ENCODE measurements at places on chromosomes 6 and 20.
A peak's percentile ranks its signal among the peaks of the same experiment; 100 is the strongest.

GRCh38 chr6:144816936-144817335 lies 531.8 kb downstream of the UTRN start:
- DNase-seq: no peak

- no peak for DNase-seq
Measured at GRCh38 chr6:56516003-56516402, 126.7 kb downstream of the DST start.

DNA sequence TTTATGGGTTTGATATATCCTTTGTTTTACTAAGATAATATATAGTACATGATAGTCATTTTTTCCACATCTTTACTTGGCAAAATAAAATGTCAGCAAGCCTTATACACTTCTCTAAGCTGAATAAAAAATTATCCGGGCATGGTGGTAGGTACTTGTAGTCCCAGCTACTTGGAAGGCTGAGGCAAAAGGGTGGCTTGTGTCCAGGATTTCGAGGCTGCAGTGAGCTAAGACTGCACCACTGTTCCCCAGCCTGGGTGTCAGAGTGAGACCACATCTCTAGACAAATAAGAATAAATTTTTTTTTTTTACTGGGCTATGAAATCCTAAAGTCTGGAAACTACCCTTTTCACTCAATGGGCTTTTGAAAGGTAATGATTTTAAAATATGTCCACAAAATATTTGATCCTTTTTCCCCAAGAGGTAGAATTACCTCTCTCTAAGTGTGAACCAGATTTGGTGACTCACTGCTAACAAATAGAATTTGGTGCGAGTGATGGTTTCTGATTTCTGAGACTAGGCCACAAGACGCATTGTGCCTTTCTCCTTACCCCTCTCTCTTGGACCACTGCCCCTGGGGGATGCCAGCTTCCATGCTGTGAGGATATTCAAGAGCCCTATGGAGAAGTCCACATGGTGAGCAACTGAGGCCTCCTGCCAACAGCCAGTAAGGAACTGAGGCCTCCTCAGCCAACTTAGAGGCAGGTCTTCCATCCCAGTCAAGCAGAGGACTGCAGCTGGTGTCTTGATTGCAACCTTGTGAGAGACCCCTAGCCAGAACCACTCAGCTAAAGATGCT lies 84.2 kb upstream of the ZNFX1 start:
- no peak for DNase-seq

DNA sequence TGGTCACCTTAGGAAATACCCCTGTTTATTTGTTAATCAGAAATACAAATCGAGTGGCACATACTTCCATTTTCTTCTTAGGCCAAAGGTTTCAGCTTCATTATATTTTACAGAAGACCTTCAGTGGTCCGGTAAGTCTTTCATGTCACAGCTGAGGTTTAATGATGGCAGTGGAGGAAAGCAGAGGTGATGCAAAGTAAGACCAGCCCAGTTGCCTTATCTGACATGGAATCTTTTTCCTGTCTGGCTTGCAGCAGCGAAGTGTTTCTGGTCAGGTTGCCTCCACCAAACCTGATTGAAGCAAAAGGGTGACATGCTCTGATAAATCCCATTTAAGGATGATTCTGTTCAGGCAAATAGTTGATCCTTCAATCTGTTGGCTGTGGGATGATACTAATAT lies 100.0 kb downstream of the PRDM1 start:
- DNase-seq: no peak

DNA sequence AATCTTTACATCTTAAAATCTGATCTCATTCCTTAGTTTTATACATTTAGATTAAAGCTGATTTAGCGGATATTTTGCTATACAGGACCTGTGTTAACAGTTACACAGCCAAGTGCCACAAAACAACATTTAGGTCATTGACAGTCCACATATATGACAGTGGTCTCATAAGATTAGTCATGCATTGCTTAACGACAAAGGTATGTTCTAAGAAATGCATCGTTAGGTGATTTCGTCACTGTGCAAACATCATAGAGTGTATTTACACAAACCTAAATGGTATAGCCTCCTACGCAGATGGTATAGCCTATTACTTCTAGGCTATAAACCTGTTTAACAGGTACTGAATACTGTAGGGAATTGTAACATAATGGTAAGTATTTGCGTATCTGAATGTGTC lies 21.6 kb downstream of the ADGRG6 start:
- no peak for DNase-seq

DNA sequence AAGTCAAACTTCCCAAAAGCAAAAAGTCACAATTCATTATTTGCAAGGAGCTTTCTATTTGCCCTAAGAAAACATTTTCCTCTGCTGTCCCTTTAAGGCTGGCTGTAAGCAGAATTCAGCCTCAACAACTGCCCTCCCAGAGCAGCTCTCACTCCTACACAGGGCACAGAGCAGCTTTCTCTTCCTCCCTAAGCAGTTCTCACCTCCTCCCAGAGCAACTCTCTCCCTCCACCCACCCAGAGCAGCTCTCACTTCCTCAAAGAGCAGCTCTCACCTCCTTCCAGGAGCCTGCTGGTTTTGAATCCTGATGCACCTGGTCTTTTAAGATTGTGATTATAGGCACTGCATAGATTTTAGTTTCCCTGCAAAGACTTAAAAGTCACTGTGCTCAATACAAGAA lies 120.6 kb upstream of the TMEM181 start:
- DNase-seq: no peak

DNA sequence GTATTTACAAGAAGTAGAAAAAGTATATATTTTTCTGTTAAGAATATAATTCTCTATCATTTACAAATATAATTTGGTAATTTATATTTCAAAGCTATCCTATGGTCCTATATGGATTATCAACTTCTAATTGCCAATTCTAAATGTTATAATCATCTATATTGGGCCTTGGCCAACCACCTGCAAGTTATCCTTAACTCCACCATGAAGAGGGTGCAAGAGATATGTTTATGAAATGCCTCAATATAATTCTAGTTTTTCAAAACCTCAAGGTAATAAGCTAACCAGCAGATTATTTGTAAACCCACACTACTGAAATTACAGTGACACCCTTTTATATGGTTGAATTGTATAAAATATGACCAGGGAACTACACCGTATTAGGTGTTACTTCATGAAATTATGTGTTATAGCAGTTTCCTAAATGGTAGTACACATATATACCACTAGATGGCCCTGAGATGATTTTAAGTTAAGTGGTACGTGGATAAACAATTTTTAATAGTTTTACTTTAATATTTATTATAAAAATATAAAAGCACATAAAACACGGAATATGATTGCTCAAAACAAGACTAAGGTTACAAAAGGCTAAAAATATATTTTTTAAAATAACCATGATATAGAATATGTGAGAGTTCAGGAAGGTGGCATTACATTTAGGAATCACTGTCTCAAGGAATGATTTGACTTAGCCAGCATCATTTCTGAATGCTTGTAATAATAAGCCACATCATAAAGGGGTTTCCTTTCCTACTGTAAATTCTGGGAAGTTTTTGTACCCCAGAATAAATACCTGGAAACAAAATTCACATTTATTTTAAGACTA lies 9.8 kb upstream of the PNISR start:
- peak; percentile 10 for DNase-seq

GRCh38 chr6:106751501-106752252 lies 122.3 kb downstream of the QRSL1 start:
- no peak for DNase-seq

DNA sequence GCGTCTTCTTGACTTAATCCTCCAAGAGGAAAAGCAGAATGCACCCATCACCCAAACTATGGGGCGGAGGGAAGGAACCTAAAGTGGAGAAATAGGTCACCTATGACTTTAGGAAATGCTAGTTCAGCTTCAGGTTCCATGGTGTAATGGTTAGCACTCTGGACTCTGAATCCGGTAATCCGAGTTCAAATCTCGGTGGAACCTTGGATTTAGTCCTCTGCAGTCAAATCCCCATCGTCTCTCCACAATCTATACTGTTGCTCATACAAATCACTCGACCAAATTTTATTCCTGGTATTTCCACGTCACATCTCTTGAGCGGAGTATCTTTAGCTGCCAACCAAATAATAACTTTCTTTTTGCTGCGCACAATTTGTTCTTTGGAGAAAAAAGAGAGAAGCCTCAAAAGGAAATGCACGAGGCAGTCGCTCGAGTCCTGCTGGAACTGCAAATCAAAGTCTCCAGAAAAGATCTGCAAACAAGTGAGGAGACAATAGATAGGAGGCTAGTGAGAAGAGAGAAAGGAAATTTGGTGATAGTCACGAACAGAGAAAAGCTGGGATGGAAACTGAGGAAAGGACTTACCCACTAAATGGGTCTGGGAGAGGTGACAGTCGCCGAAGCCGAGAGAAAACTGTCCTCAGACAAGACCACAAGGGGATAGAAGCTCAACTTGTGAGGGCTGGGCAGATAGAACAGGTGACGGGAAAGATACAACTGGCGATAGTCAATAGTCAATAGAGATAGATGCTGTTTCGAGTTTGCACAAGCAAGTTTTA lies 16.6 kb downstream of the POM121L2 start:
- peak; percentile 74 for DNase-seq

GRCh38 chr20:50498071-50498776 lies 12.0 kb upstream of the PTPN1 start:
- peak; percentile 54 for DNase-seq

DNA sequence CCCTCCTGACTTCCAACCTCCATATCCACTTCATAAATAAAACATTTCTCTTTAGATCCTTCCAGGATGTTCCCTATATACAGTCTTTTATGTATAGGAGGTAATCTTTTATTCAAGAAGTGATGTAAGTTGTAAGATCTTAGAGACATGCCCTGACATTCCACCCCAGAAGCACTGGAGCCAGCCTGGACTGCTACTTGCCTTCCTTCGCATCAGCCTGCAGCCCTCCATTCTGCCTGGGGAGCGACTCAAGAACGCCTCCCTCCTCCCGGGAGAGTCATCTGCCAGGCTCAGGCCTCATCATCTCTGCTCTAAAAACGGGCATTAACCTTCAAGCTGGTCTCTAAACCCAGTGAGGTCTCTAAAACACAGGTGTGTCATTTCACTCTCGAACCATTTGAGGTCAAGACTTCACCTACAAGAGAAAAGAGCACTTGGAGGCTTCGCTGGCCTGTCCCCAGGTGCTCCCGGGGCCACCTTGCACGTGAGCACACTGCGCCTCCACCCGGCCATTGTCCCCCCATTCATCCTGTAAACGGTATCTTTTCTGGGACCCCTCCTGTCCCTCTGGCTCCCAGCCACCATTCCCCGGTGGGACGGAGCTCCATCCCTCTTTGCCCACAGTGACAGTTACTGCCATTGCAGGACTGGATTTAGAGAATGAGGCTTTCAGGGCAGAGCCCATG lies 107.5 kb upstream of the PDE10A start:
- no peak for DNase-seq

DNA sequence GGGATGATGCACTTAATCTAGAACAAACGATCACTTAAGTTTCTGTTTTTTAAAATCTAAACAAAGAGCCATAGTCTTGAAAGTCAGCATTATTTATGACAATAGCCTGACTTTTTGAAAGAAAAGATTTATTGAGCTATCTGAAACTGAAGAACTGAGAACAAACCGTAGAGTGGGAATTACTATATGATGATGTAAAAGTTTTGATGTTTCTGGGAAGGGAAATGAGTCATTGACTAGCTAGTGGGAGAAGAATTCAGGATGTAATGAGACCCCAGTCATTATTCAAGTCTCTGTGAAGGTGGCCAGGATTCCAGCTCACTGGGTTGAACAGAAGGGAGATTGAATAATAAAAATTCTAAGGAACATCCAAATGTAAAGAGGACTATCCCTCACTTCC lies 83.4 kb upstream of the FABP7 start:
- DNase-seq: peak; percentile 91

DNA sequence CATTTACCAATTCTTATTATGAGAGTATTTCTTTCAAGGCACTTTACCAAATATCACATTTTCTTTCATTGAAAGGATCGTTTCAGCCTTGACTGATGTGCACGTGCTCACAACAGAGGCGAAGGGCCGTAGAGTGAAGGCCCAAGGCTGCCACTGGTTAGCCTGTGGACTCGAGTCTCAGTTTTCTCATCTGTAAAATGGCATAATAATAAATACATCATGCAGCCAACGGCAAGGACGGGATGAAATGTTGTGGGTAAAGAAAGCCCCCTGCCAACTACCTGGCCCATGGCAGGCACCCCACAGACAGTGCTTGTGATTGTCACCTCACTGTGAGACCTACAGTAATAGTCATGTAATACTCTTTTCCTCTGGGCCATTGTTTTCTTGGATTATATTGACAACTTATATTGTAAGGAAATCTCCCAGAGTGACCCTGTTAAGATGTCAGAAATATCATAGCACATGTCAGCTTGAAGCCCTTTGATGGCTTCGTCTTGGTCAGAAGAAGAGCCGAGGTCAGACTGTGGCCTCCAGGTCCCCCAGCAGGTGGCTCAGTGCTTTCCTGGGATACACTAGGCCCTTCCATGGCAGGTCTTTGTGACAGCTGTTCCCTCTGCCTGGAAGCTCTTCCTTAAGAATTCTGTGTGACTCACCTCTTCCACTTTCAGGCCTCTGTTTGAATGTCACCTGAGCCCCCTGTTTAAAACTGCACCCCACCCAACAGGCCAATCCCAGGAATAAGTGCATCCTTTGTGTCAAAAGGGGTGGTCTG lies 36.3 kb downstream of the FAM50B start:
- no peak for DNase-seq

- no peak for DNase-seq
Measured at GRCh38 chr6:139654309-139654708, 279.9 kb upstream of the CITED2 start.

GRCh38 chr20:17300113-17300512 lies 73.3 kb downstream of the PCSK2 start:
- DNase-seq: no peak

DNA sequence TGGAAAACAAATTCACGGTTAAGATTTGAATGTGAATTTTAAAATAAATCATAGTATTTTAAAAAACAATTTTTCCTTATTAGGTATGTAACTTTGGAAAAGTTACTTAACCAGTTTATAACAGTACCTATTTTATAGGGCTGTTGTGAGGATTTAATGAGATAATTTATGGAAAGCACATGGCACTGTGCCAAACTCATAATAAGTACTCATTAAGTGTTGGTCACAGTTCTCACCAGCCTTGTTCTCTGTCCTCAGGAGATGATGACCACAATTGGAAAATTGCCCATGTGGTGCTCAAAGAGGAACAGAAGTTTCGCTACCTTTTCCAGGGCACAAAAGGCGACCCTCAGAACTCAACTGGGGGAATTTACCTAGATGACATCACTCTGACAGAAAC lies 39.6 kb downstream of the MEP1A start:
- DNase-seq: no peak

GRCh38 chr6:33590531-33591198 lies 10.6 kb upstream of the BAK1 start:
- no peak for DNase-seq

- DNase-seq: no peak
Measured at GRCh38 chr6:168655462-168656152, 214.6 kb downstream of the SMOC2 start.

GRCh38 chr6:27474172-27474465 lies 1.2 kb upstream of the ZNF184 start:
- no peak for DNase-seq

- DNase-seq: no peak
Measured at GRCh38 chr20:53255102-53255710, 283.0 kb downstream of the TSHZ2 start.

DNA sequence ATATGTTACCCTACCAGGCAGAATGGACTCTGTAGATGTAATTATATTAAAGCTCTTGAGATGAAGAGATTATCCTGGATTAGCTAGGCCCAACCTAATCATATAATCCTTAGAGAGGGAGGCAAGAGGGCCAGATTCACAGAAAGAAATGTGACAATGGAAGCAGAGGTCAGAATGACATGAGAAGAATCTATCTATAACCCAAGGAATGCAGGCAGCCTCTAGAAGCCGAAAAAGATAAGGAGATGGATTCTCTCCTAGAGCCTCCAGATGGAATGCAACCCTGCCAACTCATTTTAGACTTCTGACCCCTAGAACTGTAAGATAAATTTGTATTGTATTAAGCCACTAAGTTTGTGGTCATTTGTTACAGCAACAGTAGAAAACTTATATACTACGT lies 12.3 kb downstream of the PXT1 start:
- peak; percentile 34 for DNase-seq
